ENCODE measurements at places on chromosomes 11 and 22.

DNA sequence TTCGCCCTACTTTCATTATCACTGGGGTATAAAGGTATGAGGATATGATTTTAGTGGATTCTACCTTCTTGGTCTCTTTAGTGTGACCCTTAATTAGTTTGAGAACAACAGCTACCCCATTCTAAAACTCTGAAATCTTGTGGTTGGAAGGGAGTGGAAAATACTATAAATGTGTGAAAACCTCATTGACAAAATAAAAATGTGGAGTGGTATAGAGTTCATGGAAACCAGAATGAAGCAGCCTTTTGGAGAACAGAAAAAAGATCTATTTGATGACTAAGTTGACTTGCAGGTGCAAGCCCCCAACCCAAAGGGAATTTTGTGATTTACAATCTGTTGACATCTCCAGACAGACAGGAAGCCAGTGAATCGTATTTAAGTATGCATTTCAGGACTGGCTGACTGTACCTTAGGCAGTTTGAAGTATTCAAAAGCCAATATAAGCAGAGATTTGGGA is 75.8 kb downstream of the GAS2 start:
- no peak for DNase-seq

- DNase-seq = no peak
Measured at GRCh38 chr11:35030716-35031213, 108.2 kb upstream of the CD44 start.

DNA sequence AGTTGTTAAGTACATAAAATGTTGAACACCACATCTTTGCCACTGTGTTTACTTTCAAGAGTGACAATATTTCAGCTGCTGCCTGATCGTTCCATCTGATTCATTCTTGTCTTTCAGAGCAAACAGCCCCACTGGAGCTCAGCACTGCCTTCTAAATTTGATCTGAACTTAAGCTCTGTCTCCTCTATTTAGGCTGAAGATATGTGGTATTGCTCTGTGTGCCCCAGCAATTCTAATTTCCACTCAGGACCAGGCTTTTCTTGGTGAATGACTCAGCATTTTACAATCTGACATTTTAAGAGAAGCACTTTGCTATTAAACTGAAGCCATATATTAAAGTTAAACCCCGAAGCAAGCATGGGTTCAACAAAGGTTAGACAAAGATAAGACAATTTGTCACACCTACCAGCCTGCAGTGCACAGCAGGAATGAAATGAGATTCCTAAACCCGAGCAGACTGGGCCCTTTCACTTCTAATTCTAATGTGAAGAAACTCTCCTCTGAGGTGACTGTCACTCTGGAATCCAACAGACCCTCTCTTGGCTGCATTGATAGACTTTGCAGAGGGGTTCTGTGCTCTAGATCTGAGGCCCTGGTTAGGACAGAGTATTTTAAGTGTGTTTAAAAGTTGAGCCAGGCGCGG is 41.7 kb upstream of the PLET1 start:
- no peak for DNase-seq

DNA sequence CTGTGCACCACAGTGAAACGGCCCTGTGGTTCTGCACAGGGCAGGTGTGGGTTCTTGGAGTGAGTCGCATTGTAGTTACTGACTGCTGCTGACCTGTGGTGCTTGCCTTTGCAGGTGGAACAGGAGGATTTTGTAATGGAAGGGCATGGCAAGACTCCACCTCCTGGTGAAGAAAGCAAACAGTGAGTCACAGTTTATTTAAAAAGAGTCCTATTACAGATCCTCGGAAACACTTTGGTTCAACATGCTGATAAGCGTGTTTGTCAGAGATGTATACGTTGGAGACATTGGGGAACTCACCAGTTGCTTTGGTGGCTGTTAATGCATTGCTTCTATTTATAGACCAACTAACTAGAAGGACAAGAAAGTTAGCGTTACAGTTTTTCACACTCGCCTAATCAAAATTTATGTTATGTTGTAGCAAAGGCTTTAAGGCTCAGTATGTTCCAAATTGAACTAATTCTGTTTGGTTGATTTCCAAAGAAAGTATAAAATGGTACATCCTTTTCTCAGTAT is 21.7 kb upstream of the TNRC6B start:
- no peak for DNase-seq

DNA sequence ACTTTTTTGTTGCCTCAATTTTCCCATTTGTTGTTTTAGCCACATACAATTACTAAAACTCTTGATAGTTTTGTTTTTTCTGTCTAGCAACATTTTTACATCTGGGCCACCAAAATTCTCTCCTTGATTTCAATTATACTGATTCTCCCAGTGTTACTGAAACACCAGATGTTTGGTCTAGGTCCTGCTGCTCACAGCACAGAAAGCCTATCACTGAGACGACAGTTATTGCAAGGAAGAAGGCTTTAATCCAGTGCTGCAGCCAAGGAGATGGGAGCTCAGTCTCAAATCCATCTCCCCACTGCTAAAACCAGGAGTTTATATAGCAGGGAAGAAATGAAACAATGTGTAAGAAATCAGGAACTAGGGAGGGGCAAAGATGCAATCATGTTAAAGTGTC is 837.7 kb upstream of the CNTN5 start:
- no peak for DNase-seq

DNA sequence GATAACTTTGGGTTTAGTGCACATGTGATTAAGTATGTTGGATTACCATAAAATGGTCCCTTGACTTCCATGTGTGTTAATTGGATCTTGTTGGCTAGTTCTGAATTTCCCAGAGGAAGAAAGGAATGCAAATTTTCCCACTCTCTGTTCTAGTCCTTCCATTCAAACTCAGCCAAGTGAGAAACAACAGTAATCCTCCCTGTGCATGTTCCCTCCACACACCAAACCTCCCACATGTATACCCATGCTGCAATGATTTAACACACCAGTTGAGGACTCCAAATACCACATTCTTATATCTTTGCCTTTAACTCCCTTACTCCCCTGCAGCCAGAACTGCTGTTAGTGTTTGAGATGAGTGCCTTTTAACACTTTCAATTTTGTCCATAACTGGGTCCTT is 1158.9 kb downstream of the DLG2 start:
- DNase-seq = no peak

GRCh38 chr11:86592659-86593451 is 79.6 kb downstream of the ME3 start:
- DNase-seq = peak; percentile 80

DNA sequence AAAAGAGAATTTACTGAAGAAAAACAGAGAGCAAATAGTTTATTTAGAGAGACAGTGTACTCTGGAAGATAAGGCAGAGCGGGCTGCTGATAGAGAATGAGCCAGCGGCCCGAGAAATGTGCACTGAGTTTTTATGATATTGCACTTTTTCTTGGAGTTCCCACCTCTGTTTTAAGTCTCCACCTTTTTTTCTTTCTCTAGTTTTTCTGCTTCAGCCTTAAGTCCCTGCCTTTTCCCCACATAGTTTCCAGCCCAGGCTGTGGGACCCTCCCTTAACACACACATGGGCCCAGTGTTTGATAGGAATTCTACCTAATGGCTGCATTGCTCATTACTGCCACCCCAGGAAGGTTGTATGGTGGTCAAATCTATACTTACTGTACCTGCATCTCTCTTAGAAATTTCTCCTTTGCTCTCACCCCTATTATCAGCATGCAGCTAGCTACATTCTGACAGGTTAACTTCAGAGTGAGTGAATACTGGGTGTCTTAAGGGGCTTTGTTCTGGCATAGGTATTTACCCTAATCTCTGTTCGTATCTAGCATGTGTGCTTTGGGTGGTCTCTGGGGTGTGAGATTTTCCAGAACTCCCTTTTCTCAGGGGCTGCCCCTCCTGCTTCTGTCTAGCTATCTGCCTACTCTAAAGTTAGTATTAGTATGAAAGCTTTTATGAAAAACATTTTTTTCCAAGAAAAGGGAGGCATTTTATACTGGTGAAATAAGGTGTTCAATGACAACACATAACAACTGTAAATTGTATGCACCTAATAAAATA is 127.3 kb upstream of the TOP3B start:
- DNase-seq = no peak

DNA sequence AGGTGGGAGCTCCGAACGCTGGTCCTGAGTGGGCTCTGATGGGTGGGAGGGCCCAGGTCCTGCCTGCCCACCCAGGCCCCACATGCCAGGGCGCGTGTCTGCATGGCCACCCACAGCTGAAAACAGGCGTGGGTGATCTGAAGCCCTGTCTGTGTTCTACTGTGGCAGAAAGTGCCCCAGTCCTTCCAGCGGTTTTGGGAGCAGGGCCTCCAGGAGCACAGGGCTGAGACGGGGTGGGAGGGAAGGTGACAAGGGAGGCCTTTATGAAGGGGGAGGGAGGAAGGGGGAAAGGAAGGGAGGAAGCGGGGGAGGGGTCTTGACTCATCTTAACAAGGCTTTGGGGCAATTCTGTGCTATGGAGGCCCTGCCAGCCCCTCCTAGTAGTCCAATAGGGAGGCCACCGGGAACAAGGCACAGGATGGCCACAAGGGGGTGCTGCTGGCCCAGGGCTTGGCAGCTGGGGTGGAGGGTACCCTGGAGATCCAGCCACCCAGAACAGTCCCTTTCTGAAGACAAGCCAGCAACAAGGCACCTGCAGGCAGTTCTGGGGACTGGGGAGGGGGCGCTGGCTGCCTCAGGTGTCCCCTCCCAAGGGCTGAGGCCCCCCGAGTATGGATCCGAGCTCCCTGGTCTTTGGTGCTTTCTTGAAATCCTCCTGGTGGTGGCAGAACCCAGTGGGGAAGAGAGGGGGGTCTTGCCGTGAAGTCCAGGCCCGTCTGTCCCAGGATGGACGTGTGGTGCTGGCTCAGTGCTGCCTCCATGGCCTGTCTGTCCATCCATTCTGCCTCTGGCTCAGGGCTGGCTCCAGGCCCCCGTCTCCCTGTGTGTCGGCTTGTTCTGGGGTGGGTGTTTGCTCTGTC is 6.3 kb upstream of the FADS3 start:
- DNase-seq = peak; percentile 57

DNA sequence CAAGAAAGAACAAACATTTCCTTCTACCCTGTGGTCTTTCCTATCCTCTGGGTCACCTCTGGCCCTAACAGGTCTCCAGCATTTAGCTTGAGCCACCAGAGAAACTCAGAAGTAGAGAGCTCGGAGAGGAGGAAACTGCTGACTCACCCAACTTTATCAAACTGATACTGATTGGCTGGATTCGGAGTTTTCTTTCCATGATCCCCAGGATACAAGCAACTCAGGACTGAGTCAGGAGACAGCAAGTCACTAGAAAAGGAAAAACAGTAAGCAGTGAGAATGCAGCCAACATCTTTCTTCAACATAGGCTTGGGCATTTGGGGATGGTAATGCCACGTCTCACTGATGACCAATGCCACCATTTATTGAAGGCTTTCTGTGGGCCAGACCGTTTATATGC is 32.7 kb downstream of the THOC5 start:
- no peak for DNase-seq

GRCh38 chr11:1129611-1130160 is 28.1 kb upstream of the MUC5AC start:
- DNase-seq = no peak

DNA sequence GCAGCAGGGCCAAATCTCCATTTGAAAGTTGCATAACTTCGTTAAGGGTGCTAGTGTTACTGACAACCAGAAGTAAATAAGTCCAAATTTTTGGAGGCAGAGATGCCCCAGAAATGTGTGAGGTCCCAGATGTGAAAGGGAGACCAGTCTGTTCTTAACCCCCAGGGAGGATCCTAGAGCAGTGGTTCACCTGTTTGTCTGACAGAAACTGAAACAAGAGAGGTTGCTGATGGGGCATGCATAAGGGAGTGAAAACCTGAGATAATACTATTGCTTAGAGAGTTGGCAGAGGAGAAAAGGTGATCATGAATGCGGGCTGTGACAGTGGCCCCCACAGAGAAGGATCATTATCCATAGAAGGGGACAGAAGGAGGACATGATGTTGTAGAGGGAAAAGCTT is 3.8 kb downstream of the CBLIF start:
- no peak for DNase-seq

GRCh38 chr11:81005595-81005994 is 1564.8 kb upstream of the TENM4 start:
- DNase-seq = no peak

DNA sequence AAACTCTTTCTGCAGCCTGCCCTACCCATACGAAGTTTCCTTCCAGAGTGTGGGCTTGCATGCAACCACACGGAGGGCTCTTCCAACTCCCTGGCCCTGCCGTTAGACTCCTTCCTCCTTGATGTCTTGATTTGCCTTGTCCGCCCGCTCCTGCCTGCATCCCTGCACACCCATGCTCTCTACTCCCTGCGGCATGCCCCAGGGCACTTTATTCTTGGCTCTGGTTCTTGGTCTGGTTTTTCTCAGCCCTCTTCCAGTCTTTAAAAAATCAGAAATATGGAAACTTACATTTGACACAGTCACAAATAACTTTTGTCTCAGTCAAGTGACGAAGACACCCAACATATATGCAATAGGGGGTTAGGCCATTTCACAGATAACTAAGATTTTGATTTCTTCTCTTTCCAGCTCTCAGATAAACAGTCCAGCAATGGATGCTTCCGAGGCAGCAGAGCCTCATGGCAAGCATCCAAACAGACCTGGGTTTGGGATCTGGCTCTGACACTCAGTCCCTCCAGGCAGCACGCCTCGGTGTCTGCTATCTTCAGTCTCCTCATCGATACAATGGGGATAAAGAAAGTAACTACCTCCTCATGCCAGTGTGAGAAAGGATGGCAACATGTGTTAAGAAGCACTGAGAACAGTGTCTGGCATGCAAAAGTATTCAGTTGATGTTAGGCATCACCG is 15.7 kb upstream of the OPCML start:
- DNase-seq = no peak

GRCh38 chr22:41338614-41339212 is 37.4 kb downstream of the ZC3H7B start:
- DNase-seq = no peak

GRCh38 chr22:20953668-20954500 is 13.2 kb upstream of the AIFM3 start:
- no peak for DNase-seq

- no peak for DNase-seq
Measured at GRCh38 chr22:46551996-46552395, 14.6 kb upstream of the CELSR1 start.

DNA sequence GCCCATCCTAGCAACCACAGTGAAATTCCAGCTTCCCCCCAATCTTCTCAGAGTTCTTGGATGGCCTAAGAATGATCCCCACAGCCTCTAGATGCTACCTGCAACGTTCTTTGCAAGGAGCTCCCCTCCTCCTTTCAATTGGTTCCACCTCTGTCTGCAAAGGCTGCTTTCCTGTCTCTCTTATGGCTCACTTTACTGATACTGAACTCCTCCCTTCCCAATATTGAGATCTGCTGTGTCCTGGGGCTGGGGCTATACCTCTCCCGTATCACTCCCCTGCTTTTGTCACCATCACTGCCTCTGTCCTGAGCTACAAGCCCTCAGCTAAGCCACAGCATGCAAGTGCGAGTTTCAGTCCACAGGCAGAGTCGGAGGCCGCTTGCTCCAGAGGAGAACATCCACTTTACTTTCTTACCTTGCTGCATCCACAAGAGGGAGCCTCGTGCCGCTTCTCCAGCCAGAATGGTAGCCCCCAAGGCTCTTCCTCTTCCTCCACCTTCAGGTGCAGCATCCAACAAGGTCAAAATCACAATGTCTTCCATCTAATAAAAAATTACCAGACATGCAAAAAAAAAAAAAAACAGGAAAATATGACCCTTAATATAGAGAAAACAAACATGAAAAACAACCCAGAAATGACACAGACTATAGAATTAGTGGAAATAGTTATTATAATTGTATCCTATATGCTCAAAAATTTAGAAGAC is 48.6 kb upstream of the TMEM45B start:
- no peak for DNase-seq

- DNase-seq = peak; percentile 42
Measured at GRCh38 chr11:45105233-45105983, 41.0 kb upstream of the PRDM11 start.

GRCh38 chr22:26398741-26399153 is 30.3 kb upstream of the ASPHD2 start:
- peak; percentile 10 for DNase-seq

Data from stimulated activated CD8-positive, alpha-beta memory T cell treated with anti-CD3 and anti-CD28 coated beads, Interleukin-15, amount 100 ng/mL, for 48 hours (primary cell).